ENCODE measurements at places on chromosomes 1 and 21. TPM values are rescaled to one million over a fixed set of nuclear protein-coding genes. Genes with fewer than 3 reads are reported as not detected.
A peak's percentile ranks its signal among the peaks of the same experiment; 100 is the strongest.

DNA sequence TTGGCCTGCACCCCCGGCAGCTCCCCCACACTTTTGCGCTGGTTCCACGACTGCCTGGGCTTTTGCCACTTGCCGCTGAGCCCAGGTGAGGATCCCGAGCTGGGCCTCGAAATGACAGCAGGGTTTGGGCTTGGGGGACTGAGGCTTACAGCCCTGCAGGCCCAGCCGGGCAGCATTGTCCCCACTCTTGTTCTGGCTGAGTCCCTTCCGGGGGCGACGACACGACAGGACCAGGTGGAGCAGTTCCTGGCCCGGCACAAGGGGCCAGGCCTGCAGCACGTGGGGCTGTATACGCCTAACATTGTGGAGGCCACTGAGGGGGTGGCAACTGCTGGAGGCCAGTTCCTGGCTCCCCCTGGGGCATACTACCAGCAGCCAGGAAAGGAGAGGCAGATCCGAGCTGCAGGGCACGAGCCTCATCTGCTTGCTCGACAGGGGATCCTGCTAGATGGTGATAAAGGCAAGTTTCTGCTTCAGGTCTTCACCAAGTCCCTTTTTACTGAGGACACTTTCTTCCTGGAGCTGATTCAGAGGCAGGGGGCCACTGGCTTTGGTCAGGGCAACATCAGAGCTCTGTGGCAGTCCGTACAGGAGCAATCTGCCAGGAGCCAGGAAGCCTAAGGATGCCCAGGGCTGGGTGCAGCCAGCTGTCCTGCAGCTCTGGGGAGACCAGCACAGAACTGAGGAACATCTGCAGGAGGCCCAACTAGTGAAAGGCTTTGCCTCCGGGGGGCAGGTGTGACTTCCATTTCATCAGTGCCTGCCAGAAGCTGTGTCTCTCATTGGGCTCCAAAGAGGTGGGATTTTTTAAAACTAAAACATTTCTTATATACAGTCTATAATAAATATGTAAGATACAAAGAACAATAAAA lies 1.2 kb downstream of the HPDL start:
- H3K4me3 ChIP-seq = peak overlapping the region; percentile 75
- no peaks in the 10 kb centered on the region for H3K36me3 ChIP-seq
- no peaks in the 10 kb centered on the region for H3K4me1 ChIP-seq
- H3K27me3 ChIP-seq = no peaks in the 10 kb centered on the region

- no peaks in the 10 kb centered on the region for H3K4me1 ChIP-seq
- no peaks in the 10 kb centered on the region for H3K36me3 ChIP-seq
- H3K4me3 ChIP-seq = no peak overlapping the region
- H3K27ac ChIP-seq = no peak overlapping the region
- no peak for DNase-seq
- H3K27me3 ChIP-seq = no peaks in the 10 kb centered on the region
Measured at GRCh38 chr21:29763674-29764073, 176.1 kb downstream of the GRIK1 start.

DNA sequence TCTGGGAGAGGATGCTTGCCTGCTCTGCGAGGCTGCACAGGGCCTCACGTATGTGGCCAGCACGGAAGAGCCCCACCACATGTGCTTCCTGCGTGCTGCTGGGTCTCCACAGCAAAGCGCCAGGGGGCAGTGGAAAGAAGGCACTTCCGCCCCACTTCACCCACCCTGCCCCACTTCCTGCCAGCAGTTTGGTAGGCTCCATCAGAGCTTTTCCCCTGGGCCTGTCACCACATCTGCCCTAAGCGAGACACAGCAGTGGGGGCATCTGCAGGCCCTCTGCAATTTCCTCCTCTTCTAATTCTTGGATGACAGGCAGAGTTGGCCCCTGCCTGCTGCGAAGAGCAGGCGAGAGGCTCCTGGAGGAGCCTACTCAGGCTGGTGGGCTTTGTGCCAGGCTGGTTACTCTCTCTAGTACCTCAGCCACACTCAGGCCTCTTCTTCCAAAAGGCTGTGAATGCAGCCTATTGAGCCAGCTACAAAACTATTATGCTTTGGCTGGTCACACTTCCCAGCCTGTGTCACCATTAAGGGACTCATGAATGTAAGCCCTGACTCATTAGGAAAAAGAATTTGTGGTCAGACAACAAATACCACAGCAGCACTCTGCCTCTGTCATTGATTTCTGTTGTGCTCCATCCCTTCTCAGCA lies 25.0 kb downstream of the CD244 start:
- no peaks in the 10 kb centered on the region for H3K27me3 ChIP-seq
- peak overlapping the region; percentile 55 for H3K27ac ChIP-seq
- peak; percentile 53 for DNase-seq

DNA sequence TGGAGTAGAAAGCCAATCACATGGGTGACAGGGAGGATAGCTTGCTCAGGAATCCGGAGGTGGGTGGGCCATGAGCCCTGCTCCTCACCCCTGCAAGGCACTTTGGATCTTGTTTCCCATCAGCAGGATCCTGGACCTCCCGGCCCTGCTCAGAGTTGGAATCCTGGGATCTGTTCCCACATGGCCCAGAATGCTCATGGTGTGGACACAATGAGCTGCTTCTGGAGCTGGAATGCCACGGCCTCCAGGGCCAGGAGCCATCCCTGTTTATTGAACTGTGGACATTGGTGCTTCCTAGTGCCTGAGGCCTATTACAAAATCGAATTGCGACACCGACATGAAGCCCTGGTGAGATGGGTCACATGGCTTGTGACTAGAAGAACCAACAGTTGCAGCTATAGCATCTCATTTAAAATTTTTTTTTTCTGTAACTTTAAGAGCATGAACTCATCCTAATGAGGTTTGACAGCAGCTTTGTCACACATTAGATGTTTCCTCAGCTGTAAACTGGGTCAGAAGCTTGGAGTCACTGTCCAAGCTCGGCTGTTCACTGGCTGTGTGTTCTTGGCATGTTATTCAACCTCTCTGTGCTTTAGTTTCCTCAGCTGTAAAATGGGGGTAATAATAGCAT lies 40.4 kb upstream of the GOLT1A start:
- peaks cover 7% of the 10 kb centered on the region for H3K4me1 ChIP-seq
- H3K4me3 ChIP-seq = no peak overlapping the region
- DNase-seq = peak; percentile 80
- no peaks in the 10 kb centered on the region for H3K27me3 ChIP-seq
- peak overlapping the region; percentile 86 for H3K27ac ChIP-seq

- peak overlapping the region; percentile 98 for H3K4me3 ChIP-seq
- H3K4me1 ChIP-seq = peaks cover 14% of the 10 kb centered on the region
- no peak for DNase-seq
Measured at GRCh38 chr1:202958544-202959275, 598 bp upstream of the ADIPOR1 start.

DNA sequence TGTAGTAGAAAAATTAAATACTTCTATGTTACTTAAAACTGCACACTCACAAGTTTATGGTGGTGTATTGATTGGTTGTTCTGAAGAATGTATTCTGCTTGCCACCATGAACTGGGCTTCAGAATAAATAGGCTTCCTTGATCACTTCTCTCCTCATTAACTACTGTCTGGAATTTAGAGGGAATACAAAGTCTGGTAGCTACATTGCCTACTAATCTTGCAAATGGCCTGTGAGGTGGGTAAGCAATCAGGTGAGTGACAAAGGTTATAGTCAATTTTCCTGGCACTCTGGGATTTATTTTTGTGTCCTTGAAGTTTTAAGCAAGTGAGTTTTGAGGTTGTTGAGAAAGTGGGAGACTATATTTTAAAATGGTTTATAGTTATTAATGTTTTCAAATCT lies 101.8 kb downstream of the ROR1 start:
- H3K4me3 ChIP-seq = no peak overlapping the region
- no peak for DNase-seq
- no peaks in the 10 kb centered on the region for H3K36me3 ChIP-seq
- no peak overlapping the region for H3K27ac ChIP-seq
- no peaks in the 10 kb centered on the region for H3K4me1 ChIP-seq

- no peak for DNase-seq
- H3K27me3 ChIP-seq = no peaks in the 10 kb centered on the region
- H3K4me1 ChIP-seq = peaks cover 2% of the 10 kb centered on the region
- H3K27ac ChIP-seq = no peak overlapping the region
- no peaks in the 10 kb centered on the region for H3K36me3 ChIP-seq
Measured at GRCh38 chr1:183837062-183837461, 32.1 kb downstream of the RGL1 start.

GRCh38 chr1:210129759-210130158 lies 102.8 kb upstream of the SERTAD4 start:
- H3K36me3 ChIP-seq = no peaks in the 10 kb centered on the region
- DNase-seq = no peak
- no peaks in the 10 kb centered on the region for H3K27me3 ChIP-seq
- H3K4me1 ChIP-seq = no peaks in the 10 kb centered on the region
- H3K4me3 ChIP-seq = no peak overlapping the region

GRCh38 chr1:24119859-24120756 lies 8.2 kb upstream of the MYOM3 start:
- no peaks in the 10 kb centered on the region for H3K27me3 ChIP-seq
- H3K27ac ChIP-seq = peak overlapping the region; percentile 22
- no peaks in the 10 kb centered on the region for H3K36me3 ChIP-seq
- H3K4me3 ChIP-seq = no peak overlapping the region
- DNase-seq = peak; percentile 43

GRCh38 chr1:67171978-67172377 lies 5.7 kb downstream of the IL23R start:
- H3K27me3 ChIP-seq = no peaks in the 10 kb centered on the region
- no peak for DNase-seq
- no peaks in the 10 kb centered on the region for H3K36me3 ChIP-seq
- no peak overlapping the region for H3K27ac ChIP-seq

- H3K27me3 ChIP-seq = no peaks in the 10 kb centered on the region
- no peak overlapping the region for H3K4me3 ChIP-seq
- no peaks in the 10 kb centered on the region for H3K4me1 ChIP-seq
- no peaks in the 10 kb centered on the region for H3K36me3 ChIP-seq
Measured at GRCh38 chr1:214124281-214124805, 136.6 kb downstream of the PROX1 start.

GRCh38 chr1:15224974-15225373 lies 22.0 kb upstream of the FHAD1 start:
- H3K36me3 ChIP-seq = no peaks in the 10 kb centered on the region
- DNase-seq = no peak
- no peaks in the 10 kb centered on the region for H3K4me1 ChIP-seq
- no peak overlapping the region for H3K27ac ChIP-seq
- H3K27me3 ChIP-seq = no peaks in the 10 kb centered on the region
- H3K4me3 ChIP-seq = no peak overlapping the region

DNA sequence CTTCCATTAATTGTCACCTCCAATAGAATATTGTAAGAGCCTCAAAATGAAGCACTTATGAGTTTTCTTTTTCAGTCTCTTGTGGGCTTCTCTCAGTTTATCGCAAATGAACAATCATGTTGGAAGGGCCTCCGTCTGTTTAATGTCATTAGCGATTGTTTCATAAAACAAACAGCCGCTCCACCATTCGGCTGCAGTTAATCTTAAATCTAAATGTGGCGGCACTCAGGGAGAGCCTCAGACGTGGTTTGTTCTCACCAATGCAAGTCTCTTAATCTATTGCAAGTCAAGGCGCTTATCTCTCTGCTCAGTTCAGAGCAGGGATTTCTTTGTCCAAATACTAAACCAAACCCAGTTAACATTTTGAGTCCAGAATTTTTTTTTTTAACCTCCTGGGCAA lies 34.9 kb upstream of the ESRRG start:
- no peaks in the 10 kb centered on the region for H3K36me3 ChIP-seq
- no peaks in the 10 kb centered on the region for H3K4me1 ChIP-seq
- no peak overlapping the region for H3K27ac ChIP-seq
- no peaks in the 10 kb centered on the region for H3K27me3 ChIP-seq
- no peak for DNase-seq

DNA sequence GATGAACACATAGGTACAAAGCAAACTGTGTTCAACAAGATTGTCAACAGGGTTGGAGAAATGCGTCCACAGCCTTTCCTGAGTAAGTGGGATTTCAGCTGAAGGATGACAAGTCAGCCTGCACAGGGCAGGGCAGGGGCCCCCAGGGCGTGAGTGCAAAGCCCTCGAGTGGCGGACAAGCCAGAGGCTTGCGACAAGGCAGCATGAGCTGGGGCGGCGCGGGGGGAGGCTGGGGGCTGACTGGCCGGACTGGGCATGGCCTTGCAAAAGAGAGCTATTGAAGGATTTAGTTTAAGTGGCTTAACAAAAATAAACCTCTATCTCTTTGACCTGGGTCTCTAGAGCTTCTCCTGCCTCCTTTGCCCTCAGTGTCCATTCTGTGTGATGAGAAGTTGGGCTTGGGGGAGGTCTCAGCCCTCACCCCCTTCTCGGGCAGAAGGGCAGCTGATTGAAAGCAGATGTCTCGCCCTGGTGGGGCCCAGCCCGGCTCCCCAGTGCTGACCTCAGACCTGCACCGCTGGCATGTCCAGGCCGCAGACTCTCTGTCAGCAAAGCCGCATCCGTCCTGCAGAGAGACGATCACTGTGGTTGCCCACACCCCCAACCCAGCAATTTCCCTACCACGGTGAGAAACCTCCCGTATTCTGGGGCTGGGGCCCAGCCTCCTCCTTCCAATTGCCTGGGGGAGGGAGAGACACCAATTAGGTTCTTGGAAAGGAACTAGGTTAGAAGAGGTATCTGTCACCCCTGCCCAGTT lies 24.3 kb upstream of the EPS8L3 start:
- no peaks in the 10 kb centered on the region for H3K27me3 ChIP-seq
- no peaks in the 10 kb centered on the region for H3K36me3 ChIP-seq
- peaks cover 16% of the 10 kb centered on the region for H3K4me1 ChIP-seq
- DNase-seq = peak; percentile 35
- H3K27ac ChIP-seq = no peak overlapping the region

- H3K4me3 ChIP-seq = no peak overlapping the region
- peak overlapping the region; percentile 13 for H3K27ac ChIP-seq
- no peaks in the 10 kb centered on the region for H3K27me3 ChIP-seq
- H3K36me3 ChIP-seq = no peaks in the 10 kb centered on the region
Measured at GRCh38 chr1:39170731-39171667, 33.5 kb upstream of the MACF1 start.

DNA sequence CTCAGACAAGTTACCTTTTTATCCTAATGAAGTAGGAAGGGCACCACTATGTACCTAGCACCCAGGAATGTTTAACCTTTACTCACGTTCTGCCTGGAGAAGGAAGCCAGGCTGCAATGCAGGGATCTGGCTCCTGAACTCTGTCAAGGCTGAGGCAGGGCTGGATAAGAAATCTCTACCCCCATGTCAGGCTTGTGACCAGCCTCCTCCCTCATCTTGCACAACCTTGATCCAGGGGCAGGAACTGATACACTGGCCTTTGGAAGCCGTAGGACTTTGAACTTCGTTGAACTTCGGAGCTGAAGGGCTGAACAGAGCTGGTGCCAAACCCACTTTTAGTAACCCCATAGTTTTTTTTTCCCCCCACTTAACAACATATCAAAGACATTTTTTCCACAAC lies 8.0 kb upstream of the AKR1A1 start:
- no peak overlapping the region for H3K27ac ChIP-seq
- DNase-seq = no peak
- H3K27me3 ChIP-seq = no peaks in the 10 kb centered on the region
- H3K36me3 ChIP-seq = no peaks in the 10 kb centered on the region

NECAP2 gene
- total RNA-seq = 61.2 TPM

ADCY10 gene
- total RNA-seq = under 0.01 TPM

PTBP2 gene
- total RNA-seq = 78.3 TPM

CELA3A gene
- not detected for total RNA-seq

CCDC30 gene
- 15.4 TPM for total RNA-seq

FABP3 gene
- 7.9 TPM for total RNA-seq

GNAT2 gene
- total RNA-seq = not detected

DMBX1 gene
- not detected for total RNA-seq

Data from breast epithelium (tissue), 4 donors.